Activated T-helper 1 cell treated with Interleukin-2 at 50 U/mL for 16 hours (primary cell): ENCODE measurements at places on chromosomes 4 and X.

- DNase-seq = no peak
Observed at GRCh38 chrX:130395341-130395740, 6.4 kb upstream of the RBMX2 start.

DNA sequence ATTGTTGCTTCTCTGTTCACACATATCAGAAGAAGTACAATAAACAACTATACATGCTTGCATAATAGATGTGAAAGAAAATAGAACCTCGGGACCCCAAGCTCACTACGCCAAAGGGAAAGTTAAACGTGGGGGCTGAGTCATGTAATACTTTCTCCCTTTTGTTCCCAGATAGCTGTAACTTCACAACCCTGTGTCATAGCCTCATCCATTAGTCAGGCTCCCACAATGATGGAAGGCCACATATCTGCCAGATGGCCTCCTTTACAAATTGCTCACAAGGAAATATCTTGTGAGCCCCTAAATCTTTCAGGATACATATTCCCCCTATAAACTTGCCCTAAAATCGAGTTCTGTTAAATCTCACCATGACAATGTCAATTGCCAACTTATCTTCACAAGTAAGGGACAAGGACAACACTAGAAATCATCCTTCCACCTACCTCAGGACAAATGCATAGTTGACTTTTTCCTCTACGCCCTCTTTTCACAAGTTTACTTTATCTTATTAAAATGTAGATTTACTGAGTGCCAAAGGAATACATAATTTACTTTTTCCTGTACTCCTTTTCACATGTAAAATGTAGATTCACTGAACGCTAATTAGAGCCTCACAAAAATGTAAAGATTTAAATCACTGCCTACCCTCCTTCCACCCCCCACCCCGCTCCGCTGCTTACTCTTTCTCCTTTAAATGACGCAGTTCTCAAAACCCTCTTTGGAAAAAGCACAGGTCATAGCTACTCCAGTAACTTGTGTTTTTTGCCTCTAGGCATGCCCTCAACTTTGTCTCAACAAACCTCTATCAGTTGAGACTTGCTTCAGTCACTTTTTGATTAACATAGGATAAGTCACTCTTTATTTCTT is 477.1 kb downstream of the DTHD1 start:
- no peak for DNase-seq

DNA sequence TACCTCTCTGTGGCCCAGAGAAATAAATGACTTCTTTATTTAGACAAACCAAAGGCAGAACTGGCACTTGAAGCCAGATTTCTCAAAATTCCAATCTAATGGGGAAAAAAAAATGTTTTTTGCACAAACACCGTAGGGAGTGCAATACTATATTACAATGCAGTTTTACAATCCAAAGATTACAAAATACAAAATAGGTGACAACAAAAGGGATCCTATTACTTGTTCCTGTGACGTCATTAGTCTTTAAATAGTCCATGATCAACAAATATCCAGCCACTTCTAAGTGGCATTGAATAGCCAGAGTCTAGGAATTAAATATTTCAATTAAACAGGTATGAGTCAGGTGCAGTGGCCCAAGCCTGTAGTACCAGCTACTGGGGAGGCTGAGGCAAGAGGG is 3.0 kb upstream of the APBB2 start:
- no peak for DNase-seq

DNA sequence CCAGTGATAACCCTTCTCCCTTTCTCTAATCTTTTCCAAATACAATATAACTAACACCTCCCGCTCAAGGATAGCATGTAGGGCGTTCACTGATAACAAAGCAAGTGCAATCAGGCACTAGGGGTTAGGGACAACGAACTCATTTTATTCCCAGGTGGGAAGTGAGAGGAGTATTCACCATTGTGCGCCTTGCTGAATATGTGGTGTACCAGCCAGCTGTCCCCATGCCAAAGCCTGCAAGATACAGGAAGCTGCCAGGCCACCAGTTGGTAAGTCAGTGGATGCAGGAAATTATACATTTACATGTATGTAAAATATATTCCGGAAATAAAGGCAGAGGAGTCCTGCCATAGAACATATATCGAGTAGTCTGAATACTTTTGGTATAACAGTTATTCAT is 6.3 kb upstream of the HPRT1 start:
- DNase-seq = no peak

- no peak for DNase-seq
Observed at GRCh38 chr4:73608689-73609594, 11.3 kb downstream of the RASSF6 start.

DNA sequence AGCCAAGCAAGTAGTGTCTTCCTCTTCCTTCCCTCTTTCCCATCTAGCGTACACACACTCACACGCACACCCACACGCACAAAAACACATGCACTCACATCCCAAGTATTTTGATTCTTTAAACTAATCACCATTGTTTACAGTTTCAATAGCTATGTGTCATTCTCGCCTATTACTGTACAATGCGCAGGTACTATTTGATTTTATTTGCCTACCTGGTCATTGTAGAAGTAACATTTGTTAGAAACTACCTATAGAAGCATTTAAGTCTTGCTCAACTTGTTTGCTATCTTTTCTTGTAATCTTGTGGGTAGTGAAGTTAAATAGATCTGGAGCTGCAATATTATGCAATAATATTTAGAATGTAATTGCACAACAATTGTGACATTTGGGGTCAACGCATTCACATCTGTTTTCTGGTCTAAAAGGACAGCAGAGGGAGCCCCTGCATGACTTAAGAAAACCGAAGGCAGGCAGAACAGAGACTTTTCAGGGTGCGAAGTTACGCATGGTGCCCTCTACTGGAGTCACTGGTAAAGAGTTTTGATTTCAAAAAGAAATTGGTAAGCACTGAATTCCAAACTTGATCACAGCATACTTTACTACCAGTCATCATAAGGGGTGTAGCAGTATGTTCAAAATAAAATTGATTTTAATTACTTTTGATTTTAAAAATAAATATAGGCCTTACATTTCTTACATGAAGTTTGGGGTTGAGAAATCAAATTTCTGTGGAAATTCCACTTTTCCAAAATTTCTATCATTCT is 503.3 kb upstream of the FAM241A start:
- DNase-seq = no peak
